ENCODE measurements at places on chromosomes 6 and 20.

- no peak for DNase-seq
Measured at GRCh38 chr6:143023695-143024094, 37.0 kb upstream of the AIG1 start.

DNA sequence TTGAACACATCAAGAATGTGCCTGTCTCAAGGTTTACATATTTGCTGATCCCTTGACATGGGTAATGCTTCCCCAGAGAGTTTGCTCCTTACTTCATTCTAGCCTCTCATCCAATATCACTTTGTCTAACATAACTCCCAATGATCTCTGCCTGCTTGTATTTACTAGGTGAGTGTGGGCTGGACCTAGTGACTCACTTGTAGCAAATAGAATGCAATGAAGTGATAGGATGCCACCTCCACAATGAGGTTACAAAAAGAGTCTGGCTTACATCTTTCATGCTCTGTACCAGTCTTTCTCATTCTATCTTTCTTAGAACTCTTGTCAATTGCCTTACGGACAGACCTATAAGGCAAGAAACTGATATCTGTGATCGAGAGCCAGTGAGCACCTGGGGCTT, 44.9 kb upstream of the TMEM200A start:
- DNase-seq = no peak

GRCh38 chr6:85323435-85324040, 126.3 kb upstream of the NT5E start:
- DNase-seq = no peak

DNA sequence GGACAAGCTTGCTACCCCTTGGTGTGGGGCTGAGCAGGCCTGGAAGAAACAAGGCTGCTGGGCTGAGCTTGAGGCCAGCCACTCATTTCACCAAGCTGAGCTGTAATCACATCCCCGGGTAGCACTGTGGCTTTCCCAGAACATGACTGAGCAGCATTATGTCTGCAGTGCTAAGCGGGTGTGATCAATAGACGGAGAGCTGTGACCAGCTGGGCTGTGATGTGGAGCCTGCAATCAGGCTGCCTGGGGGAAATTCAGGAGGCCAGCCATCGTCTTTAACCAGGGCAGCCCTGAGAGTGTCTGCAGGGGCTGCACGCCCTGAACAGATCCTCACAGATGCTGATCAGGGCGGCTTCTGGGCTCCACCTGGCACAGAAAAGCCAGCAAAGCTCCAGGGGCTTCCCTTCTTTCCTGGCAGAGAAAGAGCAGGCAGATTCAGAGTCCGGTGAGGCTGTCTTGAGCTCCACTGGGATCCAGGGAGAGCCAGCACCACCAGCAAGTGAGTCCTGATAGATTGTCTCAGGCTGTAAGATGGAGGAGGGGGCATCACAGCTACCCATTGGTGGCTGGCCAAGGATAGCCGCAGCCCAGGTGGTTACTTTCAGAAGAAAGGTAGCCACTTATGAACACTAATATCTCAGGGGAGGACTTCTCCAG, 165.9 kb downstream of the NRN1 start:
- DNase-seq = no peak

GRCh38 chr20:45174434-45175364, at the start of gene PI3:
PI3 (plus strand) TSS chr20:45174902; CDS start chr20:45174923, 21 bp downstream.
- no peak for DNase-seq

DNA sequence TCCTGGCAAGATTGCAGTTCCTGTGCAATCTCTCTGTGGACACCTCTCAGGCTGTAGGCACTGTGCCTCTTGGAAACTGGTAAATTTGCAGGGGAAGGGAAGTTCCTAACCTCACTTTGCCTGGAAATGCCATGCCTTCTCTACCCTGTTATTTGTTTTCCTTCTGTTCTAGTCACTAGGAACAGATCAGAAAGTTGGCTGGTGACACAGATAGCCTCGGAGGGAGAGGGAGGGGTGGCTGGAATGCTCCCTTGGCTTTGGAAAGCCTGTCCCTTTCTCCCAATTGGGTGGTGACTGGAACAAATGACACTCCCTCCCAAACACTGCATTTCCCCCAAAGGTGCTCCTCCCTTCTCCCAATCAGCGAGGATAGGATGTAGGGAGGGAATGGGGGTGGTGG, 131.5 kb upstream of the F13A1 start:
- no peak for DNase-seq

DNA sequence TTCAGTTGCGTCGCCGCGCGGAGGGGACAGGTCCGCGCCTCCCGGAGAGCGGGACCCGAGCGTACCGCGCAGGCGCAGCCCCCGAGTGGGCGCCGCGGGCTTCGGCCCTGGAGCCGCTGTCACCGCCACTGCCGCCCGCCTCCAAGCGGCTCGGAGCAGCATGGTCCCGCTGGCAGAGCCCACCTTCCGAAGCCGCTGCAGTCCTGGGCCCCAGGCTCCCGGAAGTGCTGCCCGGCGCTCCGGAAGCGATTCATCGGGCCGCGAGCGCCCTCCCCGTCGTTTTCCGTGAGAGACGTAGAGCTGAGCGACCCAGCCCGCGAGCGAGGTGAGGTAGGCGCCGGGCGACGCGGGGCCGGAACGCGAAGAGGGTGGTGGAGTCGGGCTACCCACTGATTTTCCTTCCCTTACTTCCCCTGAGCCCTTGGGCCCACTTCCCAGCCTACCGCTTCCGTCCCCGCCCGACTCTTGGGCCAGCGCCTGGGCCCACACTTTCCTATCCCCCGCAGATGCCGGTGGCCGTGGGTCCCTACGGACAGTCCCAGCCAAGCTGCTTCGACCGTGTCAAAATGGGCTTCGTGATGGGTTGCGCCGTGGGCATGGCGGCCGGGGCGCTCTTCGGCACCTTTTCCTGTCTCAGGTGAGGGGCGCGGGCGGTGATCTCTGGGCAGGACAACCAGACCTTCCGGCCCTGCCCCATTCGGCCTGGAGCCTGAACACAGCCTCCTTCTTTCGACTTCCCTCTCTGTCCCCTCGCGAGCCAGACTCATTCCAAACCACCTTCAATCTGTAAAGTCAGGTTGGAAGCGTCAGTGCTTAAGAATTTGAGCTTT, at the start of the genes NFS1 and ROMO1:
Gene NFS1, minus strand, starts transcription at position 226 of the 830 bp plus-strand sequence. Its CDS starts 64 bp downstream, at position 162.
Gene ROMO1, plus strand, starts transcription at position 279 of the 830 bp plus-strand sequence. Its CDS starts 228 bp downstream, at position 507.
- peak; percentile 89 for DNase-seq

DNA sequence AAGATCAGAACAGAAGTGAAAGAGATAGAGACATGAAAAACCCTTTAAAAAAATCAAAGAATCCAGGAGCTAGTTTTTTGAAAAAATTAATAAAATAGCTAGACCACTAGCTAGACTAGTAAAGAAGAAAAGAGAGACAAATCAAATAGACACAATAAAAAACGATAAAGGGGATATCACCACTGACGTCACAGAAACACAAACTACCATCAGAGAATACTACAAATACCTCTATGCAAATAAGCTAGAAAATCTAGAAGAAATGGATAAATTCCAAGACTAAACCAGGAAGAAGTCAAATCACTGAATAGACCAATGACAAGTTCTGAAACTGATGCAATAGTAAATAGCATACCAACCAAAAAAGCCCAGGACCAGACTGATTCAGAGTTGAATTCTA, 29.6 kb upstream of the SENP6 start:
- DNase-seq = no peak

DNA sequence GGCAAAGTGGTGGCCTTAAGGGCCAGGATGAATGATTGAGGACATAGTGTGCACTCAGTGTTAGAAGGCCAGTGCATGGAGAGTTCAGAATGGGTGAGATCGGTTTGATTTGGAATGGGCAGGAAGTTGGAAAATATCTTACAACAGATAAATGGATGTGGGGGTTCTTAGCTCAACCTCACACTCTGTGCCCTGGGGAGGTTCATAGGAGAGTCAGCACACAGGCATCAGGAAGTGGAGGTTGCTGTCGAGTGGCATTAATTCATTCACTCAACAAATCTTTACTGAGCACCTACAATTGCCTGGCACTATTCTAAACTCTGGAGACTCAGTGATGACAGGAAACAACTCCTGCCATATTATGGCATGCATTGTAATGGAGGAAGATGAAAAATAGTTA, 313.7 kb upstream of the SUPT3H start:
- no peak for DNase-seq

- no peak for DNase-seq
Measured at GRCh38 chr6:36906539-36907325, 21.0 kb downstream of the C6orf89 start.

DNA sequence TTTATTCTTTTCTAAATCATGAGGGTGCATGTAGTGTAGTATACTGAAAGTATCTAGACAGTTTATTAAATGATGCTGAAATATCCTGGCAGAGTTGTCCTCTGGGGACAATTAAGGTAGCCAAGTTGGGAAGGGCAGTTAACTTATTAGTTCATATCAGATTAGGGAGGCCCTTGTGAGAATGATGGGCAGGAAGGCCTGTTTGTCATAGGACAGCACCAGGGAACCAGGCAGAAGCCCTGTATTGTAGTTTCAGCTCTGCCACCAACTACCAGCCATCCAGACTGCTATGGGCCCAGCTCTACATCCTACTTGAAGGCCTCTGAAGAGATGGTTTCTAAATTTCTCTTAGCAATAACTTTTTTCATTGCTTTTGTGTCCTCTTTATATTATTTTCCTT, 4.0 kb downstream of the MYLIP start:
- DNase-seq = no peak

- no peak for DNase-seq
Measured at GRCh38 chr6:45650524-45651135, 272.9 kb upstream of the SUPT3H start.

GRCh38 chr6:36362551-36363370, 24.7 kb downstream of the ETV7 start:
- DNase-seq = no peak

DNA sequence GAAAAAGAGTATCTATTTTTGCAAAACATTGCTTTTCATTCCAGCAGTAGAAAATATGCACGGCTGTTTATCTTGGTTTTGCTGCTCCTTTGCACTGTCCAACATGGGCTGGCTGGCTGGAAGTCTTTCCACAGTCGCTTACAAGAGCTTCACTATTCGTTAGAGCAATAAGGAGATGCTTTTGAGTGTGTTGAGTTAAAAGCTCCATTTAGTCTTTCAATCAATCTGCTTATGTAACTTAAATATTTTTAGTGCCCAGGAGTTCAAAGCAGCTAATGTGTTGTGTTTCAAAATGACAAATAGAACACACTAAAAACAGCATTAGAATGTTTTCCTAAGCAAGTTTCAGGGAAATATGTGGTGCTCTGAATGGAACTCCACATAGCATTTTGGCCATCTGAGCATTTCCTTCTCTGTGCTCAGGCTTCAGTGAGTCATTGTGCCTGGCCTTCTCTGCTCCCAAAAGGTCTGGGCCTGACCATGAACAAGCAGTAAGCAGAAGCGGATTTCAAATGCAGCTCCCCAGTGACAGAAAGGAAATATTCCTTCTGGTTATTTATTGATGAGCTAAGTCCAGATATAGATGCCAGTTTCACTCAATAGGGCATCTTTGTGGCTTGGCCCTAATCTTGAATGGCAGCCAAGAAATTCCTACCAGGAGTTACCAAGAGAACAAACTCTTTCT, 580.3 kb downstream of the TENT5A start:
- no peak for DNase-seq

GRCh38 chr20:12434672-12435071, 517.0 kb downstream of the BTBD3 start:
- DNase-seq = no peak

- DNase-seq = no peak
Measured at GRCh38 chr6:25035512-25036435, 100.0 kb upstream of the RIPOR2 start.

GRCh38 chr6:107668743-107669474, 155.2 kb downstream of the SCML4 start:
- DNase-seq = peak; percentile 66

DNA sequence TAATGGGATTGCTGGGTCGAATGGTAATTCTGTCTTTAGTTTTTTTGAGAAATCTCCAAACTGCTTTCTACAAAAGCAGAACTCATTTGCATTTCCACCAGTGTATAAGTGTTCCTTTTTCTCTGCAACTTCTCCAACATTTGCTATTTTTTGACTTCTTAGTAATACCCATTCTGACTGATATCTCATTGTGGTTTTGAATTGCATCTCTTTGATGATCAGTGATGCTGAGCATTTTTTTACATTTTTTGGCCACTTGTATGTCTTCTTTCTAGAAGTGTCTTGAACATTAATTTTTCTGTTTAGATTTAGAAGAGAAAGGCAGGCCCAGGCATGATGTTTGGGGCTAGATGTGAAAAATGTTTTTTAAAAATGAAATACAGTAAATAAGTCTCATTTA, 553.1 kb upstream of the MAN1A1 start:
- DNase-seq = no peak

DNA sequence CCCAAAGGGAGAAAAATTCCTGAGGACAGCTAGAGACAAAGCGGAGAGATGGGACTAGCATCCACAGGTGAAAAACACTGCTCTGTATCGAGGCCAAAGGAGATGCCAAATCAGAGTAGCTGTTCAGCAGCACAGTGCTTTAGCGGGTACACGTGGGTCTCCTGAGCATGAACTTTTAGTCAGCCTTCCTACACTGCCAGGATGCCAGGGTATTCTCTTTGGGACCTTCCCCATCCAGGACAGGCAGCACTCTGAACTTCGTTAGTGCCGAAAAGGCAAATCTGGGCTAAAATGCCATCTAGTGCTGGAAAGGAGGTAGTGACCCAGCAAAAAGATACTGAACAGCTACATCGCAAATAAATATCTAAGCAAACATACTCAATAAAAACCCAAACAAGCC, 64.9 kb downstream of the C6orf58 start:
- DNase-seq = no peak

DNA sequence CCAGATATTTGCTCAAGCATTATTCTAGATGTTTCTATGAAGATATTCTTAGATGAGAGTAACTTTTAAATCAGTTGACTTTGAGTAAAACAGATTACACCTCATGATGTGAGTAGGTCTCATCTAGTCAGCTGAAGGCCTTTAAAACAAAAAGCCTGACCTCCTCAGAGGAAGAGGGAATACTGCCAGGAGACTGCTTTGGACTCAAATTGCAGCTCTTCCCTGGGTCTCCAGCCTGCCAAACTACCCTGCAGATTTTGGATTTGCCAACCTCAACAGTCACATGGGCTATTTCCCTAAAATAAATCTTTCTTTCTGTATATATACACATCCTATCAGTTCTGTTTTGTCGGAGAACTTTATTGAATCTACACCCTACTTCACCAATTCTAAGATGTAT, 182.5 kb upstream of the TENT5A start:
- no peak for DNase-seq

DNA sequence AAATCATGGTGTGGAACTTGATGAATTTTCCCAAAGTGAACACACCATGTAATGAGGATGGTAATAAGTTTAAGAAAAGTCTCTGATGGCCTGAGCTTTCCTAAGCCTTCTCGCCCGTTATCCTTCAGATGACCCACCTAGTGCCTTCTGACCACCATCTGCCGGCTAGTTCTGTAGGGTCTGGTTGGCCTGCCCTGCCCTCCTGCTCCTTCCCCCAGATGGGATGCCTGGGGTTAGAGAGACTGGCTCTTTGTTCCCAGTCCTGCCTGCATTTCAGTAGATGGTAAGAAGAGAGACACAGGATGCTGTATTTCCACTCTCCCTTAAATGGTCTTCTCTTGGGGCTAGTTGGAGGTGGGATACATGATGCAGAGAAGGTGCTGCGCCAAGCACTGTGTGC, 43.0 kb downstream of the TIAM2 start:
- DNase-seq = no peak

DNA sequence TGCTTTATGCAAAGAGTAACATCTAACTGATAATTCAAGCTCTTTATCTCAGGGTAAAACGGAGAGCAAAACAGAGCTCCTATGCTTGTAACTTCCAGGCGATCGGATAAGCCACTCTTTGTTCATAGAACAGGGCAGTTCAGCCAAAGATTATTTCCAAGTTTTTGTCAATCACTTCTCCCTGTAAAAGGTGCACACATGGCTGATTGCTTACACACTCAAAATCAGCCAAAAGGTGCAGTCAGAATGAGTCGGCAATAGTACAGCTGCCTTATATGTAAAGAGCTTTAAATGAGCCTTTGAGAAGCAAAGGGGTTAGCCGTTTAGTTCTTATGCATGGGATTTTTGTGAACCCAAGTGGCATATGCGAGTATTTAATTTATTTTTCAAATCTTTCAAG, 449.6 kb upstream of the POU3F2 start:
- DNase-seq = no peak
